ENCODE measurements at places on chromosomes 12 and 14.

GRCh38 chr12:97426492-97427116 lies 36.0 kb upstream of the RMST start:
- DNase-seq: no peak

DNA sequence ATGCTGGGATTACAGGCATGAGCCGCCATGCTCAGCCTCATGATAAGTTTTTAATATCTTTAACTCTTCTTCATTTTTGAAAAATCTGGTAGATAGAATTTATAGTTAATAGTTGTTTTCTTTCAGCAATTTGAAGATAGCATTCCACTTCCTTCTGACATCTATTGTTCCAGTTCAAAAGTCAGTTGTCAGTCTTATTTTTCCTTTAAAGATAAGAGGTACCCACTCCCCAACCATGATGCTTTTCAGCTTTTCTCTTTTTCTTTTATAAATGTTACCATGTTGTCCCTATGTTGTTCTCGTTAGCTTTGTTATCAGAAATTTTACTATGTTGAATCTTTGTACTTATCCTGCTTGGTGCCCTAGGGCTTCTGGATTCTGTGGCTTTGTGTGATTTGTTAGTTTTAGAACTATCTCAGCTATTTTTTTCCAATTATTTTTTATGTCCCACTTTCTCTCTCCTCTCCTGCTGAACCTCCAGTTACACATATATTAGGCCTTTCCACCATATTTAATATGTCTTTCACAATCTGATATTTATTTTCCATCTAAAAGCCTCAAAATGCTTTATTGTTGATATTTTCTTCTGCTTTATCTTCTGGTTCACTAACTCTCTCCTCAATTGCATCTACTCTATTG lies 181.6 kb upstream of the FOXN3 start:
- no peak for DNase-seq

DNA sequence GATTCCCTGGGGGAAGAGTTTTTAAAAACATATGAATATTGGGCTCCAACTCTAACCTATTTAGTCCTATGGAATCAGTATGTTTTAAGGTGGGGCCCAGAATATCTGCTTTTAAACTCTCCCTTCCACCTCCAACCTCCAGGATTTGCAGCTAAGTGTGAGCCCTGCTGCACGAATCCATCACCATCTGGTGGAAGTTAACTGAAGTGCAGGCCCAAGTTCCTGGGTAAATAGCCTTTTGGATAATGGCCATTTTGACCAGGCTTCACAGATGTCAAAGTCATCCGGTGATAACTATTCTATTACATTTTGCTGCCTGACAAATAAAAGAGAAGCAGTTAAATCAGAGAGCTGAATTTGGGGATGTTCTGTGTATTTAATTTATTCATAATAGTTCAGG lies 58.1 kb upstream of the RMST start:
- no peak for DNase-seq

DNA sequence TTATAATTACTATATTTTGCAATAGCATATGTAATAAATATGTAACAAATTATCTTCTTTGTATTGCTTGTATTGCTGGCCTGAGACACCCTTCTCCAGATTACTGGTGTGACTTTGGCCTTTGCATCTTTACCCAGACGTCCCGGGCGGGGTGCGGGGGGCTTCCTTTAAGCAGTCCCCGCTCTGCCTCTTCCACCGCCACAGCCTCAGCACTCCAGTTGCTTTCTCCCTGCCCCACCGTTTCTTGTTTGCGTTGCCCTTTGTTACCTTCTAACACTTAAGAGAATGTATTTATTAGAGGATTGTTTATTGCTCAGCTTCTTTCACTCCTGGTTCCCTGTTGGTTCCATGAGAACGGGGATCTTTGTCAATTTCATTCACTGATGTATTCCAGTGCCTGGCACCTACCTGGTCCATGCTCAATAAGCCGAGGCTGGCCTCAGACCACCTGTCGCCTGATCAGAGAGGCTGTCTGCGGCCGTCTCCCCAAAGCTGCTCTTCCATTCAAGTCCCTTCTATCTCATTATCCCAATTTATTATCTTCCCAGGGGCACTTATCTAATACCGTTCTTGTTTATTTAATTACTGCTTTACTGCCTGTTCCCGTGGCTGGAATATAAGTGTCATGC lies 100.5 kb upstream of the RFLNA start:
- no peak for DNase-seq

GRCh38 chr14:69663300-69663643 lies 51.9 kb downstream of the SUSD6 start:
- no peak for DNase-seq

DNA sequence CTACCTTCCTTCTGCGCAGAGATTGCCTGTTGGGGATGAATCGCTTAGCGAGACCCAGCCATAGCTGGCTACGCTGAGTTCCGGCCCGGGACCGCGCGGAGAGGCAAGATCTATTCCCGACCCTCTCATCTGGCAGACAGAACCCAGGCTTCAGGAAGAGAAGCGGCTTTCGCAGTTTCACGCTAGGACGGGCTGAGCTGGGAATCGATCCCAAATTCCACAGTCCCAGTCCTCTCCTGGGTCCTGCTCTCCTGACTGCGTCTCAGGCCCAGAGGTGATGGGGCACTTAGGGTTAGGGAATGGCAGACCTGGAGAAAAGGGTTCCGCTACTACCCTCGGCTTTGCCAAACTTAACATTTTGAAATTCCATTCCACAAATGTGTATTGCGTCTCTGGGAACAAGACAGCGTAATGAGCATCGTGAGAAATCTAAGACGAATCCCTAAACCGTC lies 2.8 kb downstream of the PTPN21 start:
- no peak for DNase-seq

- no peak for DNase-seq
Measured at GRCh38 chr12:23885394-23885793, 64.1 kb downstream of the SOX5 start.

DNA sequence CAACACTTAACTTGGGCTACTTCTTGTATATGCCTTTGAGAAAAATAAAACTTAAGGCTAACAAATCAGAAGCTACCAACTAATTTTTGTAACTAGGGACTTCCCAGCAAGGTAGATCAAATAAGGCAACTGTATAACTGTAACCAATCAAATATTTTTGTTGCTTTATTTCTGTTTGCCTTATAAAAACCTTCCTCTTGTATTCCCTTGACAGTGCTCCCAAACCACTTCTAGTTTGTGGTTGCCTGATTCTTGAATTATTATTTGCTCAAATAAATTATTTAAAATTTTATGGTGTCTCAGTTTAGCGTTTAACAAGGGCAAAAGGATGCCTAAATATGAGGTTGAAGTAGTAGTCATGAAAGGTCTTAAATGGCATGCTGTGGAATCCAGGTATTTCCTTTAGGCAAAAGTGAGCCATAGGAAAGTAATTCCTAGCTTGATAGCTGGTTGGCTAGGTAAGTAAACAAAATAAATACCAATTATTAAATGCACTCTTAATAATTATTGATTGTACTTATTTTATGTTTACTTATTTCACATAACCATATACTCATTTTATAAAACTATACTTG lies 632.6 kb downstream of the RPL10L start:
- no peak for DNase-seq
